ENCODE measurements at places on chromosomes 11 and 22.

DNA sequence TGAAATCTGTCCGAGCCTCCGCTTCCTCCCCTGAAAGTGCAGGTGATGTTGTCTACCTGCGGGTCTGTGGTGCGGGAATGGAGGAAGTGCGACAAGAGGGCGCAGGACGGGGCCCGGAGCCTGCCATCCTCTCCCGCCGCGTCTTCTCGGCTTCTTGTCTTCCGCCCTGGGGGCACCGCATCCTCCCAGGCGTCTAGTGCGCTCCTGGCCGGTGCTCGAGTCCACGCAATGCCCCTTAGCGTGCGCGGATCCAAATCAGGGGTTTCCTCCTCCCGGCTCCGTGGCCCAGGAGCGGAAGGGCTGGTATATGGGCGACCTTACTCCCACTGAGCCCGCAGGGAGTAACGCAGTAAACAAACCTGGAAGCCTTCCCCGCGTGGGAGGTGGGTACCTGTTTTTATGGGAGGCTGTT is 405 bp downstream of the SFI1 start:
- DNase-seq, result peak; percentile 50

- DNase-seq, result no peak
Measured at GRCh38 chr11:58912124-58912523, 27.2 kb upstream of the GLYATL1 start.

DNA sequence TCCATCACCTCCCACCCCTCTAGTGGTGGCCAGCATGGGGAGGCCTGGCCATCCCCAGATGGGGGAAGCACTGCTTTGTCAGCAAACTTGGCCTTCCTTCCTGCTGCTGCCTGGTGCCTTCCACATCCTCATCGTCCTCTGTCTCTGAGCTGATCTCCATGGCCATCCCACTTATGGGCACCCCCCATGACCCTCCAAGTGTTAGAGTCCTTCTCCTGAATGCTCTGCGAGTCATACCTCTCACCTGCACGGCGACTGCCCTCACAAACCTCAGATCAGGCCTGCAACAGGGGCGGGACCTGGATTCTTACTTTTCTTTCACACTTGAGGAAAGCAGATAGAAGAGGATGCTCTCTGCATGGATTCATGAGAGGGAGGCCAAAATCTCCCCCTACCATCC is 24.0 kb downstream of the POU2AF1 start:
- DNase-seq, result no peak

GRCh38 chr11:110377434-110377833 is 52.3 kb upstream of the FDX1 start:
- no peak for DNase-seq

DNA sequence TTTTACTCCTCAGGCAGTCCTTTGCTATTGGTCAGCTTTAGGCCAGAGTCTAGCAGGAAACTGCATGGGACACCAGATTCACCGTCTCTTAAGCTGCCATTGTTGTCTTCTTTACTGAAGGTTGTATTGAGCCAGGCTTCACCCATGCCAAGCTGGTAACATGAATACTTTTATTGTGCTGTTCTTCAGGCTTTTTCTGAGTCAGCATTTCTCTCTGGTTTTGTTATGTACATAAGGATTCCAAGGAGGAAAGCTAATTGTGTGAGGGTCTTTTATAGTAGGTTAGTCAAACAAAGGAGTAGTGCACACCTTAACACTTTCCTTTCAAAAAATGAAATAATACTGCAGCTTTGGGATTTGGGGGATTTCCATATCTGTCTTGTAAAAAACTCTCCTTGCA is 252.8 kb downstream of the JRKL start:
- no peak for DNase-seq

GRCh38 chr11:17637901-17638300 is 81.5 kb upstream of the MYOD1 start:
- no peak for DNase-seq
